Esophagus mucosa (tissue), 1 donor: ENCODE measurements at places on chromosomes 13 and 19.

- no peak for ATAC-seq
Observed at GRCh38 chr19:9528757-9529336, 9.6 kb downstream of the ZNF426 start.

GRCh38 chr19:10230173-10230860 lies 814 bp downstream of the S1PR2 start:
- peak; percentile 7 for ATAC-seq

- ATAC-seq, result no peak
Observed at GRCh38 chr19:3463714-3464586, 16.4 kb downstream of the SMIM24 start.

DNA sequence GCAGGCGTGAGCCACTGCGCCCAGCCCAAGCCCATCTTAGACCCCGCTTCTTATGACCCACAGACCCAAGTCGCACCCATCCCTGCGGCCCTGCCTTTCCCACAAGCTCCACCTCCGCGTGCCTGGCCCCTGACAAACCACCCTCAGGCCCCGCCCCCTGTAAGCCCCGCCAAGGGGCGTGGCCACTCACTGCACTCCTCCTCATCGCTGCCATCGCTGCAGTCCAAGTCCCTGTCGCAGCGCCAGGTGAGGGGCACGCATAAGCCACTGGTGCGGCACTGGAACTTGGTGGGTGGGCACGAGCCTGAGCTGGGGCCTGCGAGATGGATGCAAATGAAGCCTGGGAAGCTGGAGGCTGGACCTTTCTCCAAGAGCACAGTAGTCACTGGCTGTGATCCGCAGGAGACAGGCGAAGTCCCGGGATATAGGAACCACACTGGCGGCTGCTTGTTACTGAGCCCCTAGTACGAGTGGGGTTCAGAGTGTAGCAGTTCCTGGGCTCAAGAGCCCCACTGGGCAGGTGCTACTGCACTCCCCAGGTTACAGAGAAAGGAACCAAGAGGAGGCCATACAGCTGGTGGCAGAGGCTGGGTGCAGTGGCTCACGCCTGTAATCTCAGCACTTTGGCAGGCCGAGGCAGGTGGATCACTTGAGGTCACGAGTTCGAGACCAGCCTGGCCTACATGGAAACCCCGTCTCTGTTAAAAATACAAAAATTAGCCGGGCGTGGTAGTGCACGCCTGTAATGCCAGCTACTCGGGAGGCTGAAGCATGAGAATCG lies 3.1 kb downstream of the CD320 start:
- ATAC-seq, result no peak

DNA sequence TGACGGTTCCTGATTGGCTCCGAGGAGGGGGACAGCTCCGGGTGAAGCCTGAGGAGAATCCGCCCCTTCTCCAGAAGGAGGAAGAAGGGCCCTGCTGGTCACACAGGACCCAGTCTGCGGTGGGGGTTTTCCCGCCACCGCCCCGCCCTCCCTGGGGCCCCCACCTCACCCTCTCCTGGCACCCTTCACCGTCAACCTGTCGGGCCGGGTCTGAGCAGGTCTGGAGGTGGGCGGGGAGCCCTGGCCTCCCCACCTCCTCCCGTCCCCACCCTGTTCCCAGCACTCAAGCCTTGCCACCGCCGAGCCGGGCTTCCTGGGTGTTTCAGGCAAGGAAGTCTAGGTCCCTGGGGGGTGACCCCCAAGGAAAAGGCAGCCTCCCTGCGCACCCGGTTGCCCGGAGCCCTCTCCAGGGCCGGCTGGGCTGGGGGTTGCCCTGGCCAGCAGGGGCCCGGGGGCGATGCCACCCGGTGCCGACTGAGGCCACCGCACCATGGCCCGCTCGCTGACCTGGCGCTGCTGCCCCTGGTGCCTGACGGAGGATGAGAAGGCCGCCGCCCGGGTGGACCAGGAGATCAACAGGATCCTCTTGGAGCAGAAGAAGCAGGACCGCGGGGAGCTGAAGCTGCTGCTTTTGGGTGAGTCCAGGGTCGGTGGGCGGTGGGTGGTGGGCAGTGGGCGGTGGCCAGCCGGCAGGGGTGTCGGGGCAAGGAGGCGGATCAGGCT lies at the start of gene GNA15:
Gene GNA15 (plus strand): TSS at position 73 of the 723 bp plus-strand sequence. CDS start 418 bp downstream, at position 491.
- ATAC-seq, result peak; percentile 94

DNA sequence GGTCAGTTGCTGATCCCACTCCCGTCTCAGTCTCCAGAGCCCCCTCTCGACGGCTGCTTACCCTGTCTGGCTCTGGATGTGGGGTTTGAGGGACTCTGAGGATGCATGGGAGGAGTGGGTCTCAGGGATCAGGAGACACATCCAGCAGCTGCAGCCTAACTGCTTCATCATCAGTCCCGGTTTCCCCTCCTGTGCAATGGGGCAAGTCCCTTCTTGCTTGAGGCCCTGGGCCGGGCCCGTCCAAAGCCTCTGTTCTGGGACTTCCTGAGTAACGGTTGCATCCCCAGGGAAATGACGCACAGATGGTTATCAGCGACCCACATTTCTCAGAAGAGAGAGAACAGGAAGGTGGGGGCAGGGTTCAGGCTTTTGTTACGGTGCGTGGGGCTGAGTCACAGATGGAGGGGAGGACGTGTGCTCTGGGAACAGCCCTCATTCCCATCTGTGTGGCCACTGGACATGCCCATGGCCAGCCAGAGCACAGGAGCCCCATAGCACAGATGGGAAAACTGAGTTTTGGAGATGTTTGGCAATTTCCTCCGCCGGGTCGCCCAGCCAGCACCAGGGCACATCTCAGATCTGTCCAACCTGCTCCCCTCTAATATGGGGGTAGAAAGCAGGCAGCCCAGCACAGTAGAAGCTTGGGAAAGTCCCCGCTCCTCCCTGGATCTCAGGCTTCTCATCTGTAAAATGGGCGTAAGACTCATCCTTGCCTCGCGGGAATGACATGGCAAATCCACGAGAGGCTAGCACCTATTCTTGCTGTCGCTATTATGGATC lies 19.3 kb downstream of the GNA15 start:
- peak; percentile 80 for ATAC-seq

GRCh38 chr13:42878721-42879120 lies 97.3 kb downstream of the FAM216B start:
- ATAC-seq, result no peak

GRCh38 chr13:80630685-80631121 lies 289.8 kb upstream of the SPRY2 start:
- no peak for ATAC-seq
